Bone marrow (tissue), 2 donors: ENCODE measurements at places on chromosomes 2 and 18.

DNA sequence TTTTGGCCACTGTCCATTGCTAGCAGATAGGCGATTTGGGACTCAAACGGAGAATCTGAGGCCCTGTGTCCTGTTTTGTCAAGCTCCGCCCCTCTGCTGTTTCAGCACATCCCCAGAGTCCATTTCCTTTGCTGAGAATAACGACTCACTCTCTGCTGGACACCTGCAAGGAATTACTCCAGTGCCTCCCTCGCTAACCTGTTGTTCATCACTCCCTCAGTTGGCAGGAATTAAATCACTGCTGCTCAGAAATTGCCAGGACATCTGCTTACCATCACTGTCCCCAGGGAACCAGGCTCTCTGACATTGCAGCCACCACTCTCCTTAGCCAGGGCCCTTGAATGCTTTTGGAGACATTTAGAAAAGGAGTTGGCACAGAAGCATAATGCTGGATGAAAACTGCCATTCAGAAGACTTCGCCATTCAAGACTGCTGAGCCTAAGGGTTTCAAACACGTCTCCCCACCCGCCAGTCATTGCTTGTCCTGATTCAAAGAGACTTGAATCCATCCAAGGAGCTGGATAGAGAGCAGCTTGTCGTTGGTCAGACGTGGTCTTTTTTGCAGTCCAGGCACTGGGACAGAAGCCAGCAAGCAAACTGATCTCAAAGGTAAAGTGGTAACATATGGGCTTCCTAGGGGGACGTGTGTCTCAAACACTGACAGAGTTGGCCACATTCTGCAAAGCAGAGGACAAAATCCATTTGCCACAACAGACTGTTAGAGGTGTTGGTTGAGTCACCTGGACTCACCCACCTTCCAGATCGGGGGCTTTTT lies 155.3 kb downstream of the UXS1 start:
- DNase-seq, result no peak

- no peak for DNase-seq
Measured at GRCh38 chr2:97662386-97662894, 1.4 kb downstream of the ACTR1B start.

- DNase-seq, result no peak
Measured at GRCh38 chr2:172749388-172749787, 13.7 kb downstream of the RAPGEF4 start.

GRCh38 chr2:1654696-1655374 lies 89.5 kb downstream of the PXDN start:
- no peak for DNase-seq

- no peak for DNase-seq
Measured at GRCh38 chr18:74351354-74351753, 35.7 kb downstream of the C18orf63 start.

GRCh38 chr2:99858951-99859596 lies 283.3 kb downstream of the AFF3 start:
- no peak for DNase-seq

- no peak for DNase-seq
Measured at GRCh38 chr18:44356566-44357157, 324.0 kb upstream of the SETBP1 start.

DNA sequence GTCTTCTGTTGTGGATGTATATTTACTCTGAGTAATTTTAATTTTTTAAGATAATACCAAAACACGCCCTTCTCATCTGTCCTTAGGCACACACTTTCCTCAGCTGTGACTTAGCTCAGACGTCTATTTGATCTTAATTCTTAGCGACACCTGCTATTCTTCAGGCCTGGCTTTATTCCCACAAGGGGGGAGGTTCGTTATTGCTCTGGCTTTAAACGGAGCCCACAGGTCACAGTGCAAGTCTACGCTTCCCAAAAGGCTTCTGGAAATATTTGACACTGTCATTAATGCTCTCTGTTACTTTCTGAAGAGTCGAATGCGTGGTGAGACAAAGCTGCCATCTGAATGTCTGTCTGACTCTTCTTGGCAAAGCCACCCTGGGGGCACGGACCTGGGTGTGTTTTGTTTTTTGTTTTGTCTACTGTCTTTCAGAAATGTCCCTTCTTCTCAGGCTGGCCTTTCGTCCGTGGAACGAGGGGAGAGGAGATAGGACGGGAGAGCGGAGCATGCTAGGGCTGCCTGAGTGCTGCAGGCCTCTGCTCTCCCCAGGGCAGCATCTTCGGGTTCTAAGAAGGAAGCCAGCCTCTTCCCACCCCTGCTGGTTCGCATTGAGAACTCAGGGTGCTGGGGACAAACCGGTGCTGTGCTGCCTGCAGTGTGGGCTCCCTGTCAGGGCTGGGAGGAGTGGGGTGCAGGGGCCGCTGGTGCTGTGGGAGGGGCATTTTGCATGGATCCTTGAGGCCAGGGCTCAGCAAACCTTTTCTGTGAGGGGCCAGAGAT lies 61.9 kb downstream of the ASAP2 start:
- no peak for DNase-seq

- DNase-seq, result no peak
Measured at GRCh38 chr2:112033600-112033999, 21.5 kb upstream of the TMEM87B start.

DNA sequence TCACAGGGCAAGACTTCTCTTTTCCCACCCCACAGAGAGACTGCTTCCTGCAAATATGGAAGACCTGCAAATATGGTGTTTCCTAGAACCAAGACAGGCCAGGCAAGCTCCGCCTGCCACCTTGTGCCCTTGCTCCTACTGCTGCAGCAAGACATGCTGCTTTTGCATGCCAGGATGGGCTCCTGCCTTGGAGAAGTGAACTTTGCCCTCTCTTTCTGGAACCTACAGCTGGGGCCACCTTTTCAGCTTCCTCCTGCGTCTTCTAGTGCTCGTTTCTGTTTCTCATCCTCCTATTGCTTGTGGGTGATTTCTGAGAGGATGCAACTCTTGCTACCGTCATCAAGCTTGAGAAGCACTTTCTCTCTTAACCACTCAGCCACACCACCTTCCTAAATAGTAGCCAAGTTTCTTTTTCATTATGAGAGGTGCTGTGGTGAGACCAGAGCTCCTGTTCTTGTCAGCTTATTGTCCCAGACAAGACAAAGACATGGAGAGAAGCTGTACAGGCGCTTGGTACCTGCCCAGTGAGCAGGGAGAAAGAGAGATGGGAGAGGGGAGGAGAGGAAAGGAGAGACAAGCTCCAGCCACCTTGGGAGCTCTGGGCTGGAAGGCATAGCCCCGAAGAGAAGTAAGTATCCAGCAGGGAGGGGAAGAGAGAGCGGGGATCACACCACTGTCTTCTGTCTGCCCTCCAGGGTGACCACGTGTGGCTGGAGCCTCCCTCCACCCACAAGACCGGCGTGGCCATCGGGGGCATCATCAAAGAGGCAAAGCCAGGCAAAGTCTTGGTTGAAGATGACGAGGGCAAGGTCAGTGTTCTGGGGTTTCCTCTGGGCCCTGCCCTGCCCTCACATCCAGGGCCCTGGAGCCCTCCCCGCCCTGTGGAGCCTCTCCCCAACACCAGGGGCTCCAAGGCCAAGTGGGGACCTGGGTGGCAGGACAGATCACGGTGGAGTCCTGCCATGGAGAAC lies 28.3 kb downstream of the MYO7B start:
- DNase-seq, result no peak

DNA sequence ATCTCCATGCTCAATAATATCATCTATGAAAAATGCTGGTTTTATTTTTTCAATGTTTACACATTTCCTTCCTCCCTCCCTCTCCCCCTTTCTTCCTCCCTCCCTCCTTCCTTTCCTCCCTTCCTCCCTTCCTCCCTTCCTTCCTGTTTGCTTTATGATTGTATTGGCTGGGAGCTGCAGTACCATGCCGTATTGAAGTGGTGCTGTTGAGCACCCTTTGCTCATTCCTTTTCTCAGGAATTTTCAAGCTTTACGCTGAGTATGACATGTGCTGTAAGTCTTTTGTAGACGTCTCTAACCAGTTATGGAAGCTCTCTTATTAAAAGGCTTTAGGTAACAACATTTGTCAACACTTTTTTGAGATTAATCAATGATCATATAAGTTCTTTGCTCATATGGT lies 100.4 kb downstream of the SNTG2 start:
- no peak for DNase-seq

- no peak for DNase-seq
Measured at GRCh38 chr18:12883372-12883683, 709 bp downstream of the PTPN2 start.

GRCh38 chr18:31500051-31500688 lies 2.2 kb downstream of the DSG2 start:
- no peak for DNase-seq

DNA sequence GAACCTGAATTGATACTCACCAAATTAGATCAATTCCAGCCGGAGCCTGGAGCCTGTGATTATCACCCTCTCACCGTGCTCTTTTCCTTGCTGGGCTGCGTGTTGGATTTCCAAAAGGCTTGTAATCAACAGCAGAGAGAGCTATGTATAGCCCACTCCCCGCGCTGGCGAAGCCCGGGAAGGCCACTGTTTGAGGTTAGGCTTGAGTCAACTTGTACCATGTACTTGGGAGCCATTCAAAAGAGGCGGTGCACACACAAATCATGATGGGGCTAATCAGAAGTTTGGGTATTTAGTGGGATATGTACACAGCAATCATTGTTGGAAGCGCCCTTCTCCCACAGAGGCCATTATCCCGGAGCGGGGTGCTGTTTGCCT lies 151.6 kb downstream of the GLI2 start:
- no peak for DNase-seq

GRCh38 chr18:58590254-58590653 lies 38.6 kb downstream of the ALPK2 start:
- no peak for DNase-seq
